ENCODE measurements at places on chromosomes 13 and 19.
A peak's percentile ranks its signal among the peaks of the same experiment; 100 is the strongest.

GRCh38 chr13:67090856-67091255 lies 139.3 kb downstream of the PCDH9 start:
- no peak for DNase-seq

GRCh38 chr19:54298357-54299125 lies 14.4 kb downstream of the LILRA5 start:
- no peak for DNase-seq

DNA sequence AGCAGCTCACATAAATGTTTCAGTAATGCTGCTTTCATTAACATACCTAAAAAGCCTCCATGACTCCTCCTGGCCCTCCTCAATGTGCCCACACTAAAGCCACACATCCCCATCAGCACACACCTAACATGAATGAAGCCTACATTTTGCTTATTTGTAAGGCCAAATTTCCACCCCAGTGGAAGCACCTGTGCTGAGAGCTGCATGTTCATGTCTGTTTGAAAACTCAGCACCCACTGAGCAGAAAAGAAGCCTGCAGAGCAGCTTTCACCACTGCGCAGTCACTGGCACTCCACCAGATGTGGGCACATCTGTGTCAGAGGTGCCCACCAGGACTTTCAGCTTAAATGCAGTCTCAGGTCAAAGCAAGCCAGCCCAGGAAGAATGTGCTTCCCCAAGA lies 93.5 kb downstream of the FOXO1 start:
- DNase-seq, result no peak

GRCh38 chr13:110394371-110394841 lies 87.3 kb downstream of the COL4A2 start:
- DNase-seq, result no peak

- no peak for DNase-seq
Measured at GRCh38 chr13:109476001-109476400, 310.4 kb downstream of the IRS2 start.

DNA sequence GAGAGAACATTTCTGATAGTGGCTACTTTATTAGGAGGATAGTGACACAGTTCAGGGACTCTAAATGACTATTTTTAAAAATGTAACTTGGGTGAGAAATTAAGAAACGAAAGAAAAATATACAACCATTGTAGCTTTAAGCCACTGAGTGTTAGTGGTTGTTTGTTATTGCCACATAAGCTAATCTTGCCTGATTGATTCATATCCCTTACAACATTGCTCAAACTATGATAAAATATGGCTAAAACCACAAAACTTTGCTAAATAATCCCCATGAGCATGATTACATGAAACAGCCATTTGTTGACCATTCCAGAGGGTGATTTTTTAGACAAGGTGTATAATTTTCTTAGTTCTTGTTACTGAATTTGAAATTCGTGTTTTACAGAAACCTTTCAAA lies 343.4 kb downstream of the SLITRK5 start:
- DNase-seq, result no peak

DNA sequence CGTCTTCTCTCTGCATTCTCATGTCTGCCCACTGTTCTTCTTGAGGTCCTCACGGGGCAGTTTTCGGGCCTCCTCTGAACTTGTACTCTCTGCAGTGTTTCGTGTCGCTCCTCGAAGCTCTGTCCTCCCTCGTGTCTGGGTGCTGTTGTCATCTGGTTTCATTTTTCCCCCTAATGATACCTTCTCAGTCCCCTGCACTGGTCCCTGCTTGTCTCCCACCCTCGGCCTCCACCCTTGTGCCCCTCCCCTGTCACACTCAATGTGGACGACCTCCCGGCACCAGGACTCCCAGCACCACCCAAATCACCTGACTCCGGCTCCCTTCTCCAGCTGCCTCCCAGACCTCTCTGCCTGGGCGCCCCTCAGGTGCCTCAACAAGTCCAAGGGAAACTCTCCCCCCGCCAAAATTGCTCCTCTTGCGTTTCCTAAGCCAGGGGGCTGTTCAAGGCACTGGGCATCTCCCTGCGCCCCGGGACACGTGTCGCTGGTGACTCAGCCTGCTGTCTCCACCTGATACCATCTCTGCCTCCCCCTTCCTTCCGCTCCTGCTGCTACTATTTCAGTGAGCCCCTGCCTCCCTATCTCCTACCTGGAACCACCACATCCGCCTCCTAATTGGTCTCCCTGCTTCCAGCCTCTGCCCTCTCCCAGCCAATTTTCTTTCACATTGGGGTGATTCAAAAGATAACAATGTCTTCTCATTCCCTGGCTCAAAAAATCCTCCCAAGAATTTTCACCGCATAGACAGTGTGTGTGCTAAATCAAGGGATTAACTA lies 49.5 kb downstream of the RFX2 start:
- peak; percentile 26 for DNase-seq

DNA sequence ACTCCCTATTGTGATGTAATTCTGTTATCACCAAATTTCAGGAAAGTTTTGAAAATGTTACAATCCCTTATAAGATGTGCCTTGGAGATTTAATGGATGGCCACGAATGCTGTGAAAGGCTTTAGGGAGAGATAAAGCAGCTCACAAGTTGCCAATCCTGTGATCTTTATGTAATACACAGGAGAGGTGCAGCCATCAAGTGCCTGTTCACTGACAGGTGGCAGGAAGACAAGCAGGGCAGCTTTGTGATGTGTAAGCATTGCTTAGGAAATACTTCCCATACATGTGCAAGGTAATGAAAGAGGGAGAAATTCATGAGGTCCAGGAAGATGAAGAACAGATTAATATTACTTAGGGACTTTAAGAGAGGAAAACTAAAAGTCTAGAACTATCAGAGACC lies 628.8 kb downstream of the SLITRK6 start:
- no peak for DNase-seq
